NCI-H82 (cell line): ENCODE measurements at places on chromosomes 11 and 22.

- DNase-seq = peak; percentile 39
Measured at GRCh38 chr11:77959434-77959833, 35.0 kb downstream of the INTS4 start.

- DNase-seq = no peak
Measured at GRCh38 chr11:132423266-132423665, 1052.9 kb downstream of the NTM start.

- no peak for DNase-seq
Measured at GRCh38 chr11:1304380-1304779, 5.1 kb downstream of the TOLLIP start.

- DNase-seq = no peak
Measured at GRCh38 chr22:38424525-38425080, 30.4 kb downstream of the KCNJ4 start.

DNA sequence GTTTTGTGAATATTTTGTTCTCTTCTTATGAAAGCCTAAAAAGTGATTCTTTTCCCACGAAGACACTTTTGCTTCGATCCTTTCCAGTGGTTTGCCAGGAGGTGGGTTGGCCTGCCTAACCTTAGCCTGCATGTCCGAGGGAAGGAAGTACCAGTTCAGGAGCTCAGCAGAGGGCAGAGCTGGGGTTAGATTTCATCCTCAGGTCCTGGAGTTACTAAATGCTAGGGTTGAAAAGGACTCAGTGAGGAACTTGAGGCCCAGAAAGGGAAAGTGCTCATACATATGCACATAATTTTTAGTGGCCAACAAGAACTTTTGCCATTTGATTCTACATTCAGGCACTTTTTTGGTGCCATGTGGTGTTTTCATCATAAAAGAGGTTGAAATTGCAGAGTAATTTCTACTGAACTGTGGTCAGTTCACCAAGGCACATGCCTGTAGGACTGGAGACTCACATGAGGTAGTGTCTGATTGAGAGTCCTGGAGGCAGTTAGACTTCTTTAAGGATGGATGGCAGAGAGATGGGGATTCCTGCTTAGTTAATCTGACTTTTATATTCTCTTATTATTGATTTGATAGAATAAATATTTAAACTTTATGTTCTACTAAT is 36.7 kb downstream of the NCAM1 start:
- DNase-seq = no peak

- peak; percentile 100 for DNase-seq
Measured at GRCh38 chr22:36775964-36776669, at the start of gene IFT27. Gene IFT27, minus strand, starts transcription at chr22:36776119. Its CDS starts 412 bp downstream, at chr22:36775707.

DNA sequence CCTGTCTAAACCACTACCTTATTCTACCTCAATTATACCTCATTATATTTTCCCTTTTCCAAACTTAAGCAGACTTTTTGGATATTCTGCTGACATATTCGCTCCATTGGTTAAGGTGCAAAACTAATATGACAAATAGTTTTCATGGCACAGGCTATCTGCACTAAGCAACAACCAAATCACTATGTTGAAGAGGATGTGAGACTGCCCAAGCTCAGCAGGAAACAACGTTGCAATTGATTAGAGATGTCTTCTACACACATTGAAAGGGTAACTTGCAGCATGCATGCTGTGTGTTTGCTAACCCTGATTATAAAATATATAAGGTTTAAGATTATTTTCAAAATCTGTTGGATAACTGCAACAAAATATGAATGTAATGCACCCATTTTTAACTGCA is 61.6 kb downstream of the STK33 start:
- peak; percentile 51 for DNase-seq

DNA sequence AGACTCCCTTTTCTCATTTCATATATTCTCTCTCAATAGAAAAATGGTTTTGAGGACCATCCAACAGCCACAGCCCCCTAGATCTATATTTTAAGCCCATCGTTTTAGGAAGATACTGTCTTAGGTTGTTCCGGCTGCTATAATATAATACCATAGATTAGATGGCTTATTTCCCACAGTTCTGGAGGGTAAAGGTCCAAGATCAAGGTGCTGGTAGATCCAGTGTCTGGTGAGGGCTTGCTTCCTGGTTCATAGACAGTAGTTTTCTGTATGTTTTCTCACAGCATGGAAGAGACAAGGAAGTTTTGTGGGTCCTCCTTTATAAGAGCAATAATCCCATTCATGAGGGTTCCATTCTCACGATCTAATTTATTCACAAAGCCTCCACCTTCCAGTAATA is 215.1 kb downstream of the AASDHPPT start:
- DNase-seq = no peak
